Endodermal cell (in vitro differentiated cells): ENCODE measurements at places on chromosomes 13 and 19. TPM values are rescaled to one million over a fixed set of nuclear protein-coding genes. Genes with fewer than 3 reads are reported as not detected.

- no peak overlapping the region for H3K27ac ChIP-seq
- DNase-seq, result no peak
- H3K27me3 ChIP-seq, result no peaks in the 10 kb centered on the region
- H3K4me1 ChIP-seq, result no peaks in the 10 kb centered on the region
- H3K4me3 ChIP-seq, result no peak overlapping the region
These were observed 4.2 kb downstream of the MED16 start for GRCh38 chr19:888581-889385.

DNA sequence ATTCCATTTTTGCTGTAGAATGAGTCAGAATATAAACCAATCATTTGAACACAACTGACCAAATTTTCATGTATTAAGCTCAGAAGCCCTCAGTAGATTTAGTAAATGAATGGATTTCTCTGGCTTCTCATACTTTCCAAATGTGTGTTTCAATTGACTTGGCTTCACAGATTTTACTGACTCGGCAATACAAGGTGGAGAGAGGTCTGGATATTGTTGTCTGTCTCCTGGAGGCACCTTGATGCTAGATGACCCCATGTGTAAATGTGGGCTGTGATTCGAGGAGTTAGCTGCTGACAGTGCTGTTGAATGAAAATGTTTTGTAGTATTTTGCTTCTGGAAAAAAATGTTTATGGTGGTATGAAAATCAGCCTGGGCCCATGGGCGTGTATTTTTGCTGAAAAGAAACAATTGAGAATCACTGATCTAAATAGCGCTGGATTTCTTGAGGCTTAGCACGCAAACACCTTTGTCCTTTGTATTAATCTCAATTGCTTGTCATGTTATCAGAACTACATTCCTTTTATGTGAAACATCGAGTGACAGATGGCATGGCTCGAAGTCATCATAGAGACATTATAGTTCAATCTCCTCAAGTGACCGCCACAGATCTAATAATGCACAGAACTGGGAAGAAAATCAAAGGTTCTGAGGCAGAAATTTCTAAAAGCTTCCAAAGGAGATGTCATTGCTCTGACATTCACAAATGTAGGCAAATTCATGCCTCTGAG, 41.2 kb upstream of the UBAC2 start:
- no peaks in the 10 kb centered on the region for H3K4me1 ChIP-seq
- H3K4me3 ChIP-seq, result no peak overlapping the region
- DNase-seq, result no peak
- H3K27me3 ChIP-seq, result no peaks in the 10 kb centered on the region
- H3K27ac ChIP-seq, result no peak overlapping the region
- H3K36me3 ChIP-seq, result no peaks in the 10 kb centered on the region

GRCh38 chr13:22561581-22561980, 619.2 kb upstream of the SGCG start:
- no peak for DNase-seq
- H3K27ac ChIP-seq, result no peak overlapping the region
- no peaks in the 10 kb centered on the region for H3K27me3 ChIP-seq
- H3K36me3 ChIP-seq, result no peaks in the 10 kb centered on the region

DNA sequence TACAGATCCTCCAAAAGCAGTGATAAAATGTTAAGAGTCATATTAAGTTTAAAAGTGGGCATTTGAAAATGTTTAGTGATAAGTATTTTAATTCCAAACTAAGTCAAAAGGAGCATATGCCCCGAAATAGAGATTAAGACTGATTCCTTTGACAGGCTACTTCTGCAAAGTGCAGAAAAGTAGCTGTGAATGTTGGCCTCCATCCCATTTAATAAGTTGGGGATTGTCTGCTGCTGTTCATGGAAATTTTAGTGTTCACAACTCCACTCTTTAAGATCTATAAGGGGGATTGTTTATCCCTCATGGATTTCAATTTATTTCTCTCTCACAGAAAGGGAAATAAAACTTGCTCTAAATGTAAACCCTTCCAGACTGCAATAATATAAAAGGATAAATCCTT, 278.3 kb downstream of the KCTD12 start:
- H3K4me3 ChIP-seq, result no peak overlapping the region
- no peak overlapping the region for H3K27ac ChIP-seq
- H3K27me3 ChIP-seq, result no peaks in the 10 kb centered on the region
- DNase-seq, result no peak
- H3K4me1 ChIP-seq, result no peaks in the 10 kb centered on the region

- no peak overlapping the region for H3K4me3 ChIP-seq
- H3K36me3 ChIP-seq, result no peaks in the 10 kb centered on the region
- H3K27me3 ChIP-seq, result no peaks in the 10 kb centered on the region
- no peak overlapping the region for H3K27ac ChIP-seq
- peak; percentile 94 for DNase-seq
These were observed 25.0 kb downstream of the KBTBD6 start for GRCh38 chr13:41107584-41108014.

GRCh38 chr13:37225414-37226070, 120.1 kb upstream of the CSNK1A1L start:
- no peak overlapping the region for H3K27ac ChIP-seq
- H3K27me3 ChIP-seq, result no peaks in the 10 kb centered on the region
- no peak overlapping the region for H3K4me3 ChIP-seq

GRCh38 chr19:35015270-35015953, 14.9 kb upstream of the SCN1B start:
- no peaks in the 10 kb centered on the region for H3K4me1 ChIP-seq
- peaks cover 87% of the 10 kb centered on the region for H3K36me3 ChIP-seq
- no peak for DNase-seq
- H3K4me3 ChIP-seq, result no peak overlapping the region
- H3K27me3 ChIP-seq, result no peaks in the 10 kb centered on the region

- no peaks in the 10 kb centered on the region for H3K27me3 ChIP-seq
- peaks cover 3% of the 10 kb centered on the region for H3K4me1 ChIP-seq
- H3K27ac ChIP-seq, result peak overlapping the region; percentile 58
- H3K4me3 ChIP-seq, result no peak overlapping the region
These were observed 25.6 kb downstream of the DHRS12 start for GRCh38 chr13:51778392-51778791.

GRCh38 chr13:34216256-34216655, 398.3 kb downstream of the RFC3 start:
- no peaks in the 10 kb centered on the region for H3K4me1 ChIP-seq
- no peak overlapping the region for H3K27ac ChIP-seq
- H3K4me3 ChIP-seq, result no peak overlapping the region

DNA sequence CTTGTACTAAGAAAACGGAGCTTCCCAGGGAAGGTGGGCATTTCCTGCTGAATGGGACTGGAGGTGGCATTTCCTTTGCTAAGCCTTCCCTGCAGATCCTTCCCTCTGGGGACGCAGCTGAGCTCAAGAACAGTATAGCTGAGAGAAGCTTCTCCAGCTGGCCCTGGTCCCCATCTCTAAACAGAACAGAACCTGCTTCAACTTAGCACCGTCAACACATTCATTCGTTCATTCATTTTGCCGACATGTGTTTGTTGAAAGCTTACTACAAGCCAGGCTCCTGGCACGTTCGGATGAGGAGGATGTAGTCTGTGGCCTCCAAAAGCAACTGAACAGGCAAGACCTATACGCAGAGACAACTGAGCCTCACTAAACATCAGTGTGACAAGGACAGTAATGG, 36.6 kb upstream of the PEPD start:
- no peak overlapping the region for H3K27ac ChIP-seq
- DNase-seq, result no peak
- H3K4me3 ChIP-seq, result no peak overlapping the region
- H3K27me3 ChIP-seq, result no peaks in the 10 kb centered on the region
- no peaks in the 10 kb centered on the region for H3K4me1 ChIP-seq

GRCh38 chr13:27359199-27359821, 65.1 kb upstream of the GTF3A start:
- H3K4me1 ChIP-seq, result no peaks in the 10 kb centered on the region
- H3K4me3 ChIP-seq, result no peak overlapping the region
- no peak overlapping the region for H3K27ac ChIP-seq
- H3K27me3 ChIP-seq, result peaks cover 16% of the 10 kb centered on the region
- no peaks in the 10 kb centered on the region for H3K36me3 ChIP-seq
- DNase-seq, result peak; percentile 89

DNA sequence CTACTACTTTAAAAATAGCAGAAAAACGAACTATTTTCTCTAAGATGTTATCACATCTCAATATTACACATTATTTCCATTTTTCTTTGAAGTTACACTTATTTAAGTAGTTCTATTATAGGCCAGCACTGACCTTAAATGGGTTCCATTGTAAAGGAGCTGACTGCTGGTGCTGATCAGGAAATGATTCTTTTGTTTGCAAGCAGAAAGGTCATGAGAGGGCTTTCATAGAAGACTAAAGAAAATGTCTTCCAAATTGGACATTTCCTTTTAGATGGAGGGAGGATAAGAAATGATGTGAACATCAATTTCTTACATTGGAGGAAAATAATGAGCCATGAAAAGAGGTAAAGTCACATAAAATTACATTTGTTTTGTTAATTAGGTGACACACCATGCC, 96.2 kb downstream of the SUCLA2 start:
- no peak overlapping the region for H3K4me3 ChIP-seq
- H3K4me1 ChIP-seq, result no peaks in the 10 kb centered on the region
- H3K27me3 ChIP-seq, result peaks cover 14% of the 10 kb centered on the region
- no peak for DNase-seq
- peaks cover 19% of the 10 kb centered on the region for H3K36me3 ChIP-seq

DNA sequence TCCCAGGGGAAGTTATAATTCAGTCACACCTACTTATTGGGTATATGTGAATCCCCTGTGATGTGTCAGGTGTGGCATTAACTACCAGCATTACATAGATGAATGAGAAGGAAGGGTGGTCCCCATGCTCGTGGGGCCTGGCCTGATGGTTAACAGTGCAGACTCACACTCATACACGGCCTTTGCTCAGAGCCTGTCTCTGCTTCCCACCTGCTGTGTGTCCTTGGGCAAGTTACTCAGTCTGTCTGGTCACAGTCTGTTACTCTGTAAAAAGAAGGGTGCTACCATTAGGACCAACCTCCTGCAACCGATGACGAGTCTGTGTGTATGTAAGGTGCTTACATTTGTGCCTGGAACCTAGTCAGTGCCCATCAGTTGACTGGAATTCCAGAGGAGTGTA, 23.8 kb downstream of the SAFB start:
- peaks cover 90% of the 10 kb centered on the region for H3K36me3 ChIP-seq
- no peak overlapping the region for H3K27ac ChIP-seq
- DNase-seq, result no peak
- H3K27me3 ChIP-seq, result no peaks in the 10 kb centered on the region
- no peaks in the 10 kb centered on the region for H3K4me1 ChIP-seq
- H3K4me3 ChIP-seq, result no peak overlapping the region

DNA sequence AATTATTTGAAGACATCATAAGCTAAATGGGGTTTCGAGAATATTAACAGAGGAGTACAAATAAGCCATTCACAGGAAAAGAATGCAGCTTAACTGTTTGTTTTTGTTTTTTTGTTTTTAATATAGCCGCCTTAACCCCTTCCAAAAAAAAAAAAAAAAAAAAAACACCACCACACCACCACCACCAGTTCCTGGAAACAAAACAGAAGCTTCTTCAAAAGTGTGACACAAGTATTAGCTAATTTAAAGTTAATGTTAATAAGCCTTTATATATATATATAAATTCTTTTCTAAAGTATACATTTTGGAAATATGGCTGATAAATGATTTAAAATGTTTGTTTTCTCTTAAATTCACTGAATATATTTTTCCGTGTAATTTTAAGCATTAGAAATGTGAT, 1.4 kb downstream of the RAP2A start:
- no peaks in the 10 kb centered on the region for H3K4me1 ChIP-seq
- peak overlapping the region; percentile 99 for H3K4me3 ChIP-seq
- DNase-seq, result no peak

GRCh38 chr13:100273552-100273951, 184.7 kb downstream of the PCCA start:
- H3K4me1 ChIP-seq, result peaks cover 9% of the 10 kb centered on the region
- no peak overlapping the region for H3K27ac ChIP-seq
- DNase-seq, result no peak
- H3K4me3 ChIP-seq, result no peak overlapping the region

DNA sequence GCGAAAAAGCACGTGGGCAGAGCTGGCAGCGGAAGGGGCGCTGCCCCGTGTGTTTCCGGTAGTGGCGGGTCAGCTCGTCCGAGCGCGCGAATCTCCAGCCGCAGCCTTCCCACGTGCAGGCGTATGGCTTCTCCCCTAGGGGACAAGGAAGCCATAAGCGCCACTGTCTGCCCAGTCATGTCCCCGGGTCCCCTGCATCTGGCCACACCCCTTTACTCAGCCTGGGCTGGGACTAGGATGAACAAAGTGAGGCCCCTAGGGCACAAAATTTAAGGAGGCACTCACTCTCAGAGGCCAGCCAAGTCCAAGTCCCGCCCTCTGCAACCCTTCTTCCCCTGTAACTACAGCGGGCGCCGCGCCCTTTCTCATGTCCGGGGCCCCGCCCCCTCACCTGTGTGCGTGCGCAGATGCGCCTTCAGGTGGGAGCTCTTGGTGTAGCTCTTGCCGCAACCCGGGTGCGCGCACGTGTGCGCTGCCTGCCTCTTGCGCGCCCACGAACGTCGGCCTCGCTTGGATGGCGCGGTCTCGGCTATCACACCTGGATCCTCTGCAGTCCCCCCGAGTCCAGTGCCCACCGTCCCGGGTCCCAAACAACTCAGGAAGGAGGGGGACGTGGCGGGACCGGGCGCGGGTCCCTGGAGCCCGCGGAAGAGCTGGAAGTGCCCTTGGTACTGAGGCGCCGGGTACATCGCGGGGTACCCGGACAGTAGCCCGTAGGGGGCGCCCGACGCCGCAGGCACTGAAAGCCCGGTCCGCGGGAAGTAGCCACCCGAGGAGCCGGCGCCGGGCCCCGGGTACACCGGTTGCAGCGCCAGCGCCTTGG, 1.9 kb downstream of the KLF1 start:
- peaks cover 37% of the 10 kb centered on the region for H3K27me3 ChIP-seq
- no peaks in the 10 kb centered on the region for H3K4me1 ChIP-seq
- peak overlapping the region; percentile 77 for H3K4me3 ChIP-seq
- no peaks in the 10 kb centered on the region for H3K36me3 ChIP-seq
- peak; percentile 99 for DNase-seq

GRCh38 chr19:18320865-18321733, 1.8 kb downstream of the LSM4 start:
- no peak overlapping the region for H3K27ac ChIP-seq
- peaks cover 4% of the 10 kb centered on the region for H3K4me1 ChIP-seq
- H3K36me3 ChIP-seq, result peaks cover 12% of the 10 kb centered on the region
- DNase-seq, result no peak
- no peaks in the 10 kb centered on the region for H3K27me3 ChIP-seq

- H3K4me1 ChIP-seq, result peaks cover 30% of the 10 kb centered on the region
- H3K36me3 ChIP-seq, result no peaks in the 10 kb centered on the region
- no peak overlapping the region for H3K4me3 ChIP-seq
- H3K27ac ChIP-seq, result peak overlapping the region; percentile 0
- no peak for DNase-seq
These were observed 416 bp upstream of the DOCK9 start for GRCh38 chr13:98978280-98978679.

GRCh38 chr13:98984983-98985382, 7.1 kb upstream of the DOCK9 start:
- H3K4me3 ChIP-seq, result no peak overlapping the region
- H3K4me1 ChIP-seq, result peaks cover 3% of the 10 kb centered on the region
- no peaks in the 10 kb centered on the region for H3K36me3 ChIP-seq
- no peaks in the 10 kb centered on the region for H3K27me3 ChIP-seq

GRCh38 chr19:33550768-33551167, 29.2 kb upstream of the PEPD start:
- no peaks in the 10 kb centered on the region for H3K27me3 ChIP-seq
- H3K27ac ChIP-seq, result no peak overlapping the region
- H3K4me3 ChIP-seq, result no peak overlapping the region
- no peaks in the 10 kb centered on the region for H3K4me1 ChIP-seq

The HSD17B14 gene
- total RNA-seq, result 37.0 and 43.0 TPM in 2 replicates

The PSG5 gene
- not detected in 3 replicates for total RNA-seq

The IL12RB1 gene
- not detected in 3 replicates for total RNA-seq

The ZNF69 gene
- 18.1 and 24.6 TPM in 2 replicates for total RNA-seq

The SYCN gene
- total RNA-seq, result not detected in 2 replicates

The SLC17A7 gene
- total RNA-seq, result 0.18 and 0.22 TPM in 2 replicates

The TBXA2R gene
- total RNA-seq, result 0.38 to 0.63 TPM (median 0.42 TPM) in 3 replicates

The TLE6 gene
- 17.3 to 56.4 TPM (median 18.6 TPM) in 3 replicates for total RNA-seq

The CLEC4M gene
- not detected in 2 replicates for total RNA-seq

The ZIC2 gene
- total RNA-seq, result 290 and 301 TPM in 2 replicates

The CYP2F1 gene
- total RNA-seq, result not detected in 3 replicates
